ENCODE measurements at places on chromosomes 3 and 15. TPM values are rescaled to one million over a fixed set of nuclear protein-coding genes. Genes with fewer than 3 reads are reported as not detected.
A peak's percentile ranks its signal among the peaks of the same experiment; 100 is the strongest.

The KLHL40 gene
- not detected for total RNA-seq

DNA sequence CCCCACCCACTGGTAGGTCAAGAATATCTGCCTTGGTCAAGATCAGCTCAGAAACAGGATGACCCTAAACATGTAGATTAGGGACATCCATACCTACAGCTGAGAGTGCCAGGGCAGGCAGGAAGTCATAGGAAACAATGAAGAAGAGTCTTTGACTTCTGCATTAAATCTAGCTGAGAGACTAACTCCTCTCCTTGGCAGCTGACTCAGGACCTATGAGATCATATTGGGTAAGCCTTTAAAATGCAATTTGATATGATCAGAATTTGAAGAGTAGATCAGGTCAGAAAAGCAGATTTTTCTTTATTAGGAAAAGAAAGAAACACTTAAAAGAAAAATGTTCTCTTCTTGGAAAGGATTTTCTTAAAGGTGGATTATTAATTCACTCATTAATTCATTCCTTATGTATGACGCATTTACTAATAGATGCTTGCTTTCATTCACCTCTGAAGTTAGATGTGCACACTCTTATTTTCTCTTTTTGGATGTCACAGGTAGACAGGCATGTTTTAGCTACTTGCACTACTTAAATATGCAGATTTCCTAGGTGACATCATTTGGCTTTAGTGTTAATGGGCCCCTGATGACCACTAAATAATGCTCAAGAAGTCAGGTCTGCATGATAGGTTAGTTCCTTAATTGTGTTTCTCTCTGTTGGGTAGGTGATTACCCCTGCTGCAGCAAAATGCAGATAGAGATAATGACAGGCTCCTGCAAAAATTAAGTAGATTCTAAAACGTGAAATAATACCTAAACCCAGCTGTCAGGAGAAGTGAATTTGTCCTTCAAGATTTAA is 35.7 kb upstream of the GSK3B start:
- DNase-seq = no peak

The PARP15 gene
- total RNA-seq = 0.18 TPM

- peak; percentile 10 for DNase-seq
Observed at GRCh38 chr3:13544951-13545651, 3.8 kb upstream of the FBLN2 start.

- DNase-seq = no peak
Observed at GRCh38 chr3:58379351-58380073, 46.8 kb downstream of the PXK start.

The RAB6B gene
- total RNA-seq = 12.3 TPM

DNA sequence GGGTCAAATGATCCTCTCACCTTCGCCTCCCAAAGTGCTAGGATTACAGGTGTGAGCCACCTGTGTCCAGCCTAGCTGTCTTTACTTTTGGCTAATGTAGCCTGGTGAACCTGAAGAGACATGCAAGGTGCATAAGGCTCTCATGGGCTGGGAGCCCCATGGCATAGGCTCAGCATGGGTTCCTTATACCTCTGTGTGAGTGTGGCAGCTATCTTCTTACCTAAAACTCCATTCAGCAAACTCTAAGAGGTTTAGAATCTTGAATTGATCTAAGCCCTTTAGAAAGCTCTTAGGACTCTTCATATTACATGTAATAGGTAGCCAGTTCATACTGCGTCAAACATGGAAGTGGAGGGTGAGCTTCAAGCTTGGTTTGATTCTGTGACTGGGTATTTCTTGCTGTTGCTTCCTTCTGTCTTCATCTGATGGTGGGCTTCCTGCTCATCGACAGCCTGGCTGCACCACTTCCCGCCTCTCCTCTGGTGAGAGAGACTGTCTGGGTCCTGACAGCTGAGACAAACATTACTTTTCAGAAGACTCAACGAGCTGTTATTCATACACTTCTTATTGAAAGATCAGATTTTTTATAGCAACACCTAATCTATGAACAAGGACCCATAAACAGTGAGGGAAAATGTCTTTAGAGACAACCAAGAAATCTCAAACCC is 19.2 kb upstream of the TKT start:
- DNase-seq = no peak

The PRTG gene
- 4.4 TPM for total RNA-seq

DNA sequence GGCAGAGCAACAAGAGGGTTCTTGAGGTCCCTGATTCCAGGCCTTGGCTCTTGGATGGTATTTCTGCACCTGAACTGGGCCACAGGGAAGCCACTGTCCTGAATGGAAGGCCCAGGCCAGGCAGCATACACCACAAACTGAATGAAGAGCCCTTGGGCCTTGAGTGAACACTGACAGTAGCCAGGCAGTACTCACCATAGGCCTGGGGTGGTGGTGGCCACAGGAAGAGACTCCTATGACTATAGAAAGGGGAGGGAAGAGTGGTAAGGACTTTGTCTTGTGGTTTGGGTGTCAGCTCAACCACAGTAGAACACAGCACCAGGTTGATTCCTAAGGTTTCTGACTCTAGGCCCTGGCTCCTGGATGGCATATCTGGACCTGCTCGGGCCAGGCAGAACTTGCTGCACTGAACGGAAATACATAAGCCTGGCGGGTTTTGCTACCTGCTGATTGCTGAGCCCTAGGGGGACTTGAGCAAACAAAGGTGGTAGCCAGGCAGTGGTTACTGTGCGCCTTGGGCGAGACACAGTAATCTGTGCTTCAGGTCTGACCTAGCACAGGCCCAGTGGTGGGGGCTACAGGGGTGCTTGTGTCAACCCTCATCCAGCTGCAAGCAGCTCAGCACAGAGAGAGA is 241.4 kb downstream of the ISL2 start:
- DNase-seq = no peak

The RHOV gene
- 3.9 TPM for total RNA-seq

- peak; percentile 42 for DNase-seq
Observed at GRCh38 chr15:90184119-90184785, 16.9 kb upstream of the SEMA4B start.

- no peak for DNase-seq
Observed at GRCh38 chr3:124660599-124660998, 69.7 kb upstream of the UMPS start.

DNA sequence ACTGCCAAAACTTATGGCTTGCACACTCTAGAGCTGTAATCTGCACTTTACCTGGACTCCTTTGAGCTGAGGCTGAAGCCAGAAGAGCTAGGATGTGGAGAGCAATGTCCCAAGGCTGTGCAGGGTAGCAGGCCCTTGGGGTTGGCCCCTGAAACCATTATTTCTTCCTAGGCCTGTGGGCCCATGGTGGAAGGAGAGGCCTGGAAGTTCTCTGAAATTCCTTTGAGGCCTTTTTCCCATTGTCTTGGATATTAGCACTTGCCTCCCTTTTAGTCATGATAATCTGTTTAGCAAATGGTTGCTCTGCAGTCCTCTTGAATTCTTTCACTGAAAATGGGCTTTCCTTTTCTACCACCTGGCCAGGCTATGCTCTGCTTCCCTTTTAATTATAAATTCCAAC is 102.0 kb upstream of the SGO1 start:
- DNase-seq = peak; percentile 43

The CSPG5 gene
- total RNA-seq = 5.7 TPM

The IQCF6 gene
- total RNA-seq = not detected

GRCh38 chr3:156865732-156866131 is 39.6 kb downstream of the LEKR1 start:
- no peak for DNase-seq

GRCh38 chr15:60223176-60223575 is 174.6 kb downstream of the ANXA2 start:
- DNase-seq = no peak

DNA sequence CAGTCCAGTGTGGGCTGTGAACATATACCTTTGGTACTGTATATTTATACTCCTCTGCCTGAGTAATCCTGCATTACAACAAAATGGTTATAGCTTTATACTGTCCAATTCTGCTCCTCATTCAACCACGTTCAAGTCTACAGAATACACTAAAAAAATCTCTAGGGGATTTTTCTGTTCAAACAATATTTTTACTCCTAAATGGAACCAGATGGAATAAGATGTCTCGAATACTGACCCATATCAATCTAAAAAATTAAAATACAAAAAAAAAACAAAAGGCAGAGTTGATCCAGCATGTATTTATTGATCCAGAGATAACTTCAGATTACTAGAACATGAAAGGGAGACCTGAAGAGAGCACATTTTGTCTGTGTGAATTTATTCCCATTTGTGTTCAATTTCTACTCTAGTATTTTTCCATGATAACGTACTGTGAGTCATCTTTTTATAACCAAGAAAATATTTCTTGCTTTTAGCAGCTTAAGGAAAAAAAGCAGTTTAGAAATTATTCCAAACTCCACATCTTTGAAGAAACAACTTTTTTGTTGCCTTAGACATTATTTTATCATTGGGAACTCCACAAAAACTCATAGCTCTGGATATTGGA is 910.7 kb downstream of the TBL1XR1 start:
- no peak for DNase-seq

DNA sequence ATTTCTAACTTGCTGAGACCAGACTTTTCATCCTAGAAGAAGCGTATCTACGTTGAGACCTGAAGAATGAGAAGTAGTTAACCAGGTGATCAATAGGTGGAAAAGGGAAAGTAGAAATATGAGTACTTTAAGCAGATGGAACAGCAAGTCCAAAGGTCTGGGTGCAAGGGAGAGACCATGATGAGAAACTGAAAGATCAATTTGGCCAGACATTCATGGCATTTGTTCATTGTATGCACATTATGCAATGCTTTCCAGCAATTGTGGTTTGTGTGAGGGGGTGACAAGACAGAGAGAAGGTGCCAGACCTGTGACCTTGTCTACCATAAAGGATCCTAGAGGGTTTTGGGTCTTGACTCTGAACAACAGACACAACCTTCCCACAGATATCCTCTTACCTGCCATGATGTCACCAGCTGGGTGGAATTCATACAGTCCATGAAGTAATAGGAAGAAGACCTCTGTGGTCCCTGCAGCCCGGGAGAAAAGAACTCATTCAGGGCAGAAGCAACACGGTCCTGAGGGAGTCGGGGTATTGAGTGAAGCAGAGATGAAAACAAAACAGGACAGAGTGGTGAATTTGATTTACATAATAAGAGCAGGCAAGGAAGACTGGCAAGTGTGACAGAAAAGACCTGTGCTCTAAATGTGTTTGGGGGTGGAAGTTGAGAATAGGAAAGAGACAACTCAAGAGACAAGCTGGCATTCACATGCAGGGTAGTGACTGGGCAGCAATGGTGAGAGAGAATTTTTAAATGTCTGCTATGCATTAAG is 63.4 kb upstream of the PSMD6 start:
- DNase-seq = no peak

DNA sequence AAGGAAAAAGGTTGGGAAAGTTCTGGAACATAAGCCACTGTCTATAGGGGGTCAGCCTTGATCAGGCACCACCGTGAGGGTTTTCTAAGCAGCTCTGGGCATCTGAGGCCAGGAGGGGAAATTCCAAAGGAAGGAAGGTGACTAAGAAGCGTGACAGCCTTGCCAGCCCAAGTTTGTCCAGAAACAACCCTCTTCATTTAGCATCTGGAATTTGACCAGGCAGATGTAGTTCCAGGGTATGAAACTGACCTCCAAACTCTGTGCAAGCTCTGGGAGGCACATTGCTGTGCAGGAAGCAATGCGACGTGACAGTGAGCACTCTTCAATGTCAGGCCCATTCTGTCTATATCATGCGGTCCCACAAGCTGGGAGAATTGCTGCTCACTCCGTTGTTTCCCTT is 85.4 kb upstream of the TPM1 start:
- DNase-seq = no peak

The MORC1 gene
- not detected for total RNA-seq

GRCh38 chr15:77457905-77458265 is 37.2 kb downstream of the HMG20A start:
- no peak for DNase-seq

GRCh38 chr3:151107177-151107576 is 21.7 kb downstream of the MED12L start:
- no peak for DNase-seq

- DNase-seq = no peak
Observed at GRCh38 chr15:65275728-65276126, 11.0 kb downstream of the PARP16 start.

DNA sequence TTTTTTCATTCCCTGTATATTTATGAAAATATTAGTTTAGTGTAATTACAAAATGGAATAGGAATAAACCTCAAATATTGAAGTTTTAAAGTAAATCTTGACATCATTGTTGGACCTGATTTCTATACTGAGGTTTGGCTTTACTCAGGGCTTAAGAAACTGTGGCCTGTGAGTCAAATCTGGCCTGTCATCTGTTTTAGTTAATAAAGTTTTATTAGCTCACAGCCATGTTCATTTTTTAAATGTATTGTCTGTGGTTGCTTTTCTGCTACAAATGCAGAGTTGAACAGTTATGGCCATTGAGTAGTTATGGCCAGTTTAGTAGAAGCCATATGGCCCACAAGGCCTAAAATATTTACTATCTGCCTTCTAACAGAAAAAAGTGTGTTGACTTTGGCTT is 80.7 kb downstream of the DIPK2A start:
- no peak for DNase-seq

GRCh38 chr15:79834495-79834894 is 62.3 kb downstream of the MTHFS start:
- DNase-seq = no peak

Data from H9 (cell line).